ENCODE measurements at places on chromosomes 7 and 10.

DNA sequence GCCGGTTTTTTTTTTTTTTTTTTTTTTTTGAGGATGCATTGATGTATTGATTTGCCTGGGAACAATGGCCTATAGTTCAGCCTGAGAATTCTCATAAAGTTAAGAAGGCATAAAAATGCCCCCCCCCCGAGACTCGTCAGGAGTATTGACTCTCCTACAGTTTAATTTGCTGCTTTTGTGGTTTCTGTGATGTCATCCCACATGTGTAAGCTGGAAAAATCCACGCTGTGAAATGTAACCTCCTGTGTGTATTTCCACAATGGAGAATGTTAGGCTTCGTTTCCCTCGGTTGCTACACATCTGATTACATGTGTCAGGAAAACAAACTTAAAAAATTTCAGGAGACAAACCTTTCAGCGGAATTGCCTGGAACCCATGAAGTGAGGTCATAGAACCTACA lies 117.9 kb downstream of the FANK1 start:
- DNase-seq, result no peak

GRCh38 chr7:87027900-87028299 lies 31.6 kb downstream of the ELAPOR2 start:
- DNase-seq, result no peak

GRCh38 chr7:82617156-82617555 lies 173.6 kb upstream of the CACNA2D1 start:
- no peak for DNase-seq

- DNase-seq, result no peak
Observed at GRCh38 chr10:74837743-74838142, 11.3 kb downstream of the KAT6B start.

DNA sequence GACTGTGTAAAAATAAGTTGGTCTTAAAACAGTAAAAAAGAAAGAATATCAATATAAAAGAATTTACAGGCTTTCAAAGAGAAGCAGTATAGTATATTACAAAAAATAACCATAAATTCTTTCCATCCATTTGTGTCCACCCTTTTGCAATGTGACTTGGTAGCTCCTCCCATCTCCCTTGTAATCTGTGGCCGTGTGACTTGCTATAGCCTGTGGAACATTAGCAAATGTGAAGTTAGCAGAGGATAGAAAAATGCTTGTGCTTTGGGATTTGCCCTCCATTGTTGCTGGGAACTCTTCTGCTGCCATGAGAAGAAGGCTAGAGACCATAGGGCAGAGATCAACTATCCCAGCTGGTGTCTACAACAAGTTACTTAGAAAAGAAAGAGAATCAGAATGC lies 30.2 kb downstream of the KLHL7 start:
- DNase-seq, result no peak

- DNase-seq, result no peak
Observed at GRCh38 chr7:94264756-94265155, 129.9 kb upstream of the COL1A2 start.

DNA sequence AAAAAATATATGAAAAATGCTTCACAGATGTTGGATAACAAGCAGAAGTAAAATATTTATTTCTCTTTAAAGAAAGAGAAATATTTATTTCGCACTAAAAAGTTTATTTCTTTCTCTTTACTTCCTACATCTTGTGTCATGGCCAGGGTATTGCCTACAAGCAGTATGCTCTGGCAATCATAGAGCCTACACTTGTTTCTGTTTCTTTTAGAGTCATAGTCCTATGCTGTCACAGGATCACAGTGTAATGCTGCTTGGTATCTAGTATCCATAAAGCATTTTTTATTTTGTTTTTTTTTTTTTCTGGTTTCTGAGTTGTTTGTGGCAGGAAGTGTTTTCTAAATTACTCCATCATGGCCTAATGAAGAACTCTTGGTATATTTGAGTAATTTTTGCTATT lies 116.0 kb downstream of the ATRNL1 start:
- no peak for DNase-seq

DNA sequence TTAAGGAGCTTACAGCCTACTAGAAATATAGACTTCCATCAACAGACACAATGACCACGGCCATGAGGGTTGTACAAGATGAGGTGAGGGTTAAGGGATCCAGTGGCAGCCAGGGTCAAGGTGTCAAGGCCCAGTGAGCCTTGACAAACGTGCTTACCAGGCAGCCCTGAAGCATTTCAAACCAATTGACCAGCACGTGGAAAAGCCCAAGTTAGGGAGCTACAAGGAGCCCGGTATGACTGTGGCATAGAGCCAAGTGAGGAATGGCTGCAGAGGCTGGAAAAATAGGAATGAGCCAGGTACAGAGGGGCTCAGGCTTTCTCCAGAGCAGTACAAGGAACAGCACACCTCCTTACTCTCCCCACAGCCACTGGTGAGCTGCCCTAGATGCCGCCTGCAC lies 12.7 kb downstream of the AFAP1L2 start:
- DNase-seq, result no peak

- DNase-seq, result no peak
Observed at GRCh38 chr7:116968631-116969030, 15.3 kb downstream of the ST7 start.

DNA sequence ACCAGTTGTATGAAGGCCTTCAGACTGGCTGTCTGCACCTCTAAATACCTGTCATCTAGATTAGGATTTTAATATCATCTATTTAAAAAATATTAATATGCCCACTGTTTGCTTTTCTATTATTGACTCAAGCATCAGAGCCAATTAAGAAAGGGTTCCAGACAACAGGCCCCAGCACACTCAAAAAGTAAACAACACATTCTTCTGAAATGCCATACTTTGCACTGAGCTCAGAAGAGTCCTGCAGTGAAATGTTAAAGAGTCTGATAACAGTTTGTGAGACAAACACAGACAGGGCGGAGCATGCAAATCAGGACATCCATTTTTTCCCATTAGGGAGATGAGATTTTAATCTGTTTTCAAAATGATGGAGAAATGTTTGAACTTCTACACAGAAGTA lies 45.9 kb upstream of the KLF6 start:
- peak; percentile 81 for DNase-seq

GRCh38 chr7:2571409-2571808 lies 12.6 kb downstream of the IQCE start:
- no peak for DNase-seq
